Left forelimb (tissue), 1 donor: ENCODE measurements at places on chromosomes 5 and 9.

GRCh38 chr5:61407706-61408270, 75.7 kb downstream of the ZSWIM6 start:
- DNase-seq, result no peak

DNA sequence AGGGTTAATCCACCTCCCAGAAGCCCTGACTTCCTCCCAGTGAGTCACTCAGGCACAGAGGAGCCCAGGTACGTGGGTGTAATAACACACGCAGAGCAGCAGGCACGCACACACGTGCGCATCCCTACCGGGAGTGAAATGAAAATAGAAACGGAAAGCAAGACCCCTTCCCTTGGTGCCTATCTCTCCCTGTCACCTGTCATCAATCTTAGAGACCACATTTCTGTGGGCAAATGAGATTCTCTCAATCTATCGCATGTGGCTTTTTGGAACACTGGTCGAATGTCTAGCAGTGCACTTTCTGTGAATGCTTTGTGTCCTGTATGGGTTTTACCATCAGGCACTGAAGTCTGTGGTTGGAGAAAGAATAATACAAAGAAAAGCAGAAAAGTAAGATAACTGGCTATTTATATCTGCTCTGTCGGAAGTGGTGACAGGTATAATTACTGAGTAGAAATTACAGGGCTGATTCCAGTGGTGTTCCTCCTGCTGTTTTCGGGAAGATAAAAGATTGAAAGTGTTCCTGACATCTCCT, 137.7 kb upstream of the GRIA1 start:
- no peak for DNase-seq

DNA sequence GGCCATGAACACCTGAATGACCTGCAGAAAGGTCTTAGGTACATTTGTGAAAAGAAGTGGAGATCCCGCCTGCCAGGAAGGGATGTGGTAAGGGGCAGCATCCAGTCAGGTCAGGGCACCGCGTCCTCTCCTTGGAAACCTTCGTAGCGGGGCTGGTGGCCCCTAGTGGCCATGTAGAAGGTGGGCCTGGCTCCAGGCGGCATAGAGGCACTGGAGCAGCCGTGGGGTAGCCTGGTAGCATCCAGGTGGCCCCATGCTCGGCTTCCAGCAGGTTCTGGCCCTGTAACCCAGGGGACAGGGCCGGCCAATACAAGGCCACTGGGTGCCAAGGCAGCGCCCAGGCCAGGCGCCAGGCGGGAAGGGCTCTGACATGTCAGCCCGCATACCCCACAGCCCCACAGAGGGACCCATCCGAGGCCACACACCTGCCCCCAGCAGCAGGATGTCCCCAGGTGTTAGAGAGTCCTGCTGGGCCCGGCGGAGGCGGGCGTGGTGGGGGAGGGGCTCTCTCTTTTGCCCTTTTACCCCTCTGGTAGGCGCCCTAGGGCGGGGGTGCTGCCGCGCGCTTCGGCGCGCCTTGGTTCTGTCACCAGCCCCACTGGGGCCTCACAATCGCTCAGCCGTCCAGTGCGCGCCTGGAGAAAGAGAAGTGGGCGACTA, 58.3 kb upstream of the SPATA31E1 start:
- DNase-seq, result no peak

- no peak for DNase-seq
These were observed 136.1 kb downstream of the ENC1 start for GRCh38 chr5:74504463-74504862.

GRCh38 chr5:132825834-132826391, 4.5 kb downstream of the SHROOM1 start:
- DNase-seq, result no peak

- no peak for DNase-seq
These were observed 70.3 kb downstream of the INSYN2B start for GRCh38 chr5:169909945-169910344.

DNA sequence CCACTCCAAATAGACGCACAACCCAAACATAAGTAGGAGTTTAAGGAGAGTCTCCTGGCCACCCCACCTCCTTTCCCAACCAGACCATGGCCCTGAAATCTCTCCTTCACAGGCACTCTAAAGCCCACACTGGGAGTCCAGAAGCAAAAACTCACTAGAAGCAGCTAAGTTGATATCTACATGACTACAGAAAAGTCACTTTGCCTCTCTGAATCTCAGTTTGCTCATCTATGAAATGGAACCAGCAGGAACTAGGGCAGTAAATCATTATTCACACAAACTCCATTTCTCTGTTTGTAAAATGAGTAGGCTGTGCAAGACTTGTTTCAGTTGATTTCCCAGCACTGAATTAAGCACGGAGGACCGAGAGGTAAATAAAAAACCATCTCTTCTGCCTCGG, 4.1 kb upstream of the WWC1 start:
- DNase-seq, result no peak

DNA sequence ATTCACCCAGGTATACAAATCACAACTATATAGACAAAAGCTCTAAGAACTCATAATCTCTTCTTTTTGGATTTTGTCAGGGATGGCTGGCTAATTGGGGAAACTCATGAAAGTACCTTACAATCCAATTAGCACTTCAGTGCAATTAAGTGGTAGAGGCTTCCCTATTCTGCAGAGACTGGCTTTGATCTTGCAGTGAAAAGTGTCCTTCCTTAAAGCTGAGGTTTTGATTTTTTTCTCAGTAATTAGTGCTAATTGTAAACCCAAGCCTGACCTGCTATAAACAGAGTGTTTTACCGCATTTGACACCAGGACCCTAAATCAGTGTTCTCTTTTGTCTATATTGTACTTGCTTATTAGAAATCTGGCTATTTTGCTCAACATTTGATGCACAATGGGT, 294.0 kb upstream of the EFNA5 start:
- no peak for DNase-seq

DNA sequence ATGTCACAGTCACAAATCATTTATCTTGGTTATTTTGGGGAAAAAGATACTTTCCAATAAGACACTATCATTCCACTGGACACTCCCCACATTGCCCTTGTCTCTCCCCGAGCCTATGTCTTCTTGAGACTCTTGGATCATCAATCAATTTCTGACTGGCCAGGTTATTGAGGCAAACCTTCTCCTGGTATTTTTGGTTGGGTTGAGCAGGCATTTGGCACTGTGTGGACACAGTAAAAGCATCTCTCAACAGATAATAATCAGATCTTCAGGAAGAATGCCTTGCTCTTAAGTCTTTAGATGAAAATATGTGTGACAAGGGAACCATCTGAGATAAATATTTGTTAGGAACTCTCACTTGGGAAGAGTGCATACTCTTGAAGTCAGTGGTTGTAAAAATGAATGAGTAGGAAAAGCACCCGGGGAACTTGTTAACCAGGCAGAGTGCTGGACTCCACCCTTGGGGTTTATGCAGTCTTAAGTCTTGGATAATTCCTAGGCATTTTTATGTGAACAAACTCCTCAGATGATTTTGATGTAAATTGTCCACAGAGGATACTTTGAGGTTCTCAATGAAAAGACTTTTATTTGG, 223.8 kb upstream of the CLINT1 start:
- no peak for DNase-seq

GRCh38 chr9:18976709-18977531, 56.1 kb downstream of the SAXO1 start:
- DNase-seq, result no peak

DNA sequence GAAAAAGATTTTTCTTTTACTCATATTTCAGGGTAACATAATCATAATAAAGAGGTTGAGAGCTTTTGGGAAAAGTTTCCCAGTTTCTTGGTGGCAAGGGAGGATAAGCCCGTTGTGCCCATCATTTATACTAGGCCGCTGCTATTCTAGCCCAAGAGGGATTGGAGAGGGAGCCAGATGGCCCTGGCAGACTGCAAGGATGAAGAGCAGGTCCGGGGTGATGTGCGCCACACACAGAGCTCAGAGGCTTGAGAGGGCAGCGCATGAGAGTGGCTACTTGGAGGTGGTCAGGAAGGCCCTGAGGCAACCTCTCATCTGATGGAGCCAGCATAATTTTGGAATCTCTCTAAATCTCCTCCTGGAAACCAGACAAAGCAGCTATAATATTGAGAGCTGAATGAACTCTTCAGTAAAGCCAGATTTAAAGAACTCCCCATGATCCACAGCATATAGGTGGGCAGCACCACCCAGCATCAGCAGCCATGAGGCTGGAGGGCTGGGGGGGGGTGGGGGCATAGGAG, 110.1 kb downstream of the MED27 start:
- DNase-seq, result no peak

DNA sequence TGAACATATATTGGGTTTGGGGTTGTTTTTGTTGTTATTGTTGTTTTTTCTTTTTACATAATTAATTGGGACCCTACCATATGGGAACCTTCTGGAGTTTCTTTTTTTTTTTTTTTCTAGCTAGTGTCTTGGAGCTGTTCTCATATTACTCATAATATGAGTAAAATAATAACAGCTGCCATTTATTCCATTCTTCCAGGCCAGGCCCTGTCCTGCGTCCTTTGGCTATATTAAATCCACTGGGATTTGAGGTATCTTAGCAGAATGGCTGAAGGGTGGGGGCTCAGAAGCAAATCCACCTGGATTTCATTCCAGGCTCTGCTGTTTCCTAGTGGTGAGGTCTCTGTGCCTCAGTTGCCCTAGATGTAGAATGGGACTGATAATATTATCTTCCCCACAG, 47.2 kb upstream of the RPL26L1 start:
- DNase-seq, result no peak

DNA sequence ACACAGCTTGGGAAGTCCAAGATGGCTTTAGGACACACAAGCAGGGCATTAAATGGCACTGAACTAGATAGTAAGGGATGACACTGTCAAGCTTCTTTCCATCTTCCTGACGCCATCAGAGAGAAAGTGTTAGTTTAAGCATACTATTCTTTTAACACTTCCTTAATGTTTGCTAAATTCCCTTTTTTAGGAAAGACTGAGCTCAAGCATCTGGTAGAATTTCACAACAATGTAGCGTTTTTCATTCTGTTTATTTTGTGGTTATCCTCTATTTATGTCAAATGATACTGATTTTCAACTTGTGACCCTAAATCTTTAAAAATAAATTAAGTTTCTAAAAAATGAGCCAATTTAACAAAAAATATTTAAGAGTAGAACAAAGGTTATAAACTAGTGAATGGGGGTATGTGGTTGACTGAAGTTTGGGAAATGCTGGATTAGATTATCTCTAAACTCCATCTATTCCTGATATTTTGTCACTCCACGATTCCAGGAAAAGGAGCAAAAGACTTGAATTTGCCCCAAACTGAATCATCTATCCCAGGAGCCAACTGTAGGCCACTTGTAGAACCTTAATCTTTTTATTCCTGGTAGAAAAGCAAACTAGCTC, 147.4 kb upstream of the KLF9 start:
- DNase-seq, result no peak

DNA sequence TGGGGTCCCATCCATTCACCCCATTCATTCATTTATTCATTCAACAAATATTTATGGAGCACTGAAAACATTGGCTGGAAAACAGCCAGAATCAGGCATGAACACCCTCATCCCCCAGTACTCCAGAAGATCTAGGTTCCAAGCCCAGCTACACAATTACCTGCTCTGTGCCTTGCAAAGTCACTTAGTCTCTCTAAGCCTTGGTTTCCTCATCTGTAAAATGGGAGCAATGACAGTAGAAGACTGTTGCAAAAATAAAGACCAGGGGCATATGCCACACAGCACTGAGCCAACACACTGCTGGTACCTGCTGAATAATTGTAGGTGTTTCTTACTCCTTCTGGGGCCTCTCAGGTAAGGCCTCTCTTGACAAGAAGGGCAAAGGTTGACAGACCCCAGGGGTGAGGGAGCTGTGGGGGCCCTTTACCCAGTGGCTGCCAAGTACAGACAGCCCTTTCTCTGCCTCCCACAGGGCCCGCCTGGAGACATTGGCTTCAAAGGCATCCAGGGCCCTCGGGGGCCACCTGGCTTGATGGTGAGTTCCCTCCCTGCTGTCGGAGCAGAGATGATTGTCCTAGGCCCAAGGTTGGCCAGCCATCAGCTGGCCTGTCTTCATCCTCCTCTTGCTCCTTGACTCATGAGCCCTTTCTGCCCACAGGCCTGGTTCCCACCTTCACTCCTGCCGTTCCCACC, 22.6 kb upstream of the ORM1 start:
- no peak for DNase-seq

- no peak for DNase-seq
These were observed 143.4 kb downstream of the GDNF start for GRCh38 chr5:37696190-37697021.

DNA sequence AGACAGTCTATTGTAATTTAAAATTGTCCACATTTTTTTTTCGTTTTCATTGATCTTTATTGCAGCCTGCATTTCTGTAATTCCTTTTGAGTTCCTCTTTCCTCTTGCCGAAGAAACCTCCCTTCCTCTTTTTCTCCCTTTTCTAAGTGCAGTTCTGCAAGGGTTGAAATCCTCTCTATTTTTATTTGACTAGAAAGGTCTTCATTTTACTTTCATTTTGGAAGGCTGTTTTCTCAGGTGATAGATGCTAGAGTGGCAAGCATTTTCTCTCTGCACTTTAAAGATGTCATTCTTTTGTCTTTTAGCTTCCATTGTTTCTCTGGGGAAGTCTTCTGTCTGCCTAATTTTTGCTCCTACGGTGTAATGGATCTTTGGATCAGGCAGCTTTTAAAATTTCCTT, 248.5 kb downstream of the SMARCA2 start:
- DNase-seq, result no peak

DNA sequence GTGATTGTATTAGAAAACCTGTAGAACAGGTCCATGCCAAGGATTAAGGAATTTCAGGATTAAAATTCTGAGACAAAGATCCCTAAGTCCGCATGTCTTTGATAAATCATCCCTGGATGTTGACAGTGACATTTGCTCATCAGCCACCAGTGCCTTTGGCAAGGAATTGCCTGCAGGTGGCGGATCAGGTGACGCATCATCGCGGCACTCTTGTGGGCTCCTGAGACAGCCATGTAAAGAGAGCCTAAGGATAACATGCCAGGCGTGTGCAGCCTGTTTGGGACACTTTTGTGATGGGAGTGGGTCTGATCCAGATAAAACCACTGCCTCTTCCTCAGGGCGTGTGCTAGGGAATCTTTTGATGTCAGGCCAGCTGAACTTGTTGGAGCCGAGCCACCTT, 40.6 kb downstream of the ADCY2 start:
- DNase-seq, result no peak

DNA sequence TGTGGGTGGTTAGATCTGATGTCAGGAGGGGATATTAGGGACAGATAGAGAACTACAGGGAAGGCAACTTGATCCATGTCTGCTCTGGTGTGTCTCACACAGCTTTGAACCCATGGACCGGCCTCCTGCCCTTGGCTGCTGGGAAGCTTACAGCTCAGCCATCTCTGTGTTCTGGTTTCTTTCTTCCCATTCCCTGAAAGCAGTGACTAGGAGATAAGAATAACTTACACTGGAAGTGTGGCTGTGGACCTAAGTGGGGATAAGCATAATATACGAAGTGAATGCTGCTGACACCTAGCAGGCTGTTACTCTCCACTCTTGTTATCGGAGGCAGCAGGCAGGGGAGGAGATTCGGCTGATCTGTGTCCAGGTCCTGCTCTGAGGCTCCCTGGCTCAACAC, 282.3 kb upstream of the TUT7 start:
- DNase-seq, result no peak

- DNase-seq, result no peak
These were observed 1564.4 kb downstream of the EFNA5 start for GRCh38 chr5:106106384-106106783.

GRCh38 chr9:104085525-104085924, 8.6 kb upstream of the SMC2 start:
- DNase-seq, result no peak

GRCh38 chr9:93218671-93219420, 34.9 kb downstream of the WNK2 start:
- DNase-seq, result no peak

- DNase-seq, result no peak
These were observed 14.7 kb downstream of the IGIP start for GRCh38 chr5:140140435-140140834.

- no peak for DNase-seq
These were observed 332.9 kb downstream of the CSNK1G3 start for GRCh38 chr5:123844873-123845272.
